ENCODE measurements at places on chromosomes 12 and 14. TPM values are rescaled to one million over a fixed set of nuclear protein-coding genes. Genes with fewer than 3 reads are reported as not detected.

TSPAN9 gene
- polyA plus RNA-seq, result 50.4 TPM

FOXM1 gene
- polyA plus RNA-seq, result 0.49 TPM

CCDC197 gene
- not detected for polyA plus RNA-seq

LRIG3 gene
- 27.8 TPM for polyA plus RNA-seq

HOXC12 gene
- polyA plus RNA-seq, result 0.04 TPM

RGS6 gene
- 0.65 TPM for polyA plus RNA-seq

KDM5A gene
- 12.3 TPM for polyA plus RNA-seq

PPP4R4 gene
- polyA plus RNA-seq, result 0.63 TPM

PTPRR gene
- 0.73 TPM for polyA plus RNA-seq

PIK3C2G gene
- 0.03 TPM for polyA plus RNA-seq

EPYC gene
- not detected for polyA plus RNA-seq

OTX2 gene
- polyA plus RNA-seq, result not detected

KIF26A gene
- polyA plus RNA-seq, result 5.7 TPM

TTC6 gene
- polyA plus RNA-seq, result 0.34 TPM

SRSF5 gene
- polyA plus RNA-seq, result 450 TPM

EML1 gene
- polyA plus RNA-seq, result 45.2 TPM

PDE3A gene
- polyA plus RNA-seq, result 3.8 TPM

RFX4 gene
- not detected for polyA plus RNA-seq

RPL41 gene
- polyA plus RNA-seq, result 5,547 TPM

SERPINA6 gene
- 0.14 TPM for polyA plus RNA-seq

SMIM41 gene
- 5.5 TPM for polyA plus RNA-seq

KLHDC2 gene
- polyA plus RNA-seq, result 82.2 TPM

TAS2R13 gene
- polyA plus RNA-seq, result not detected

RAPGEF3 gene
- 38.7 TPM for polyA plus RNA-seq

PLEKHG7 gene
- 0.13 TPM for polyA plus RNA-seq

KCNA1 gene
- polyA plus RNA-seq, result 0.10 TPM

COX8C gene
- 0.23 TPM for polyA plus RNA-seq
